ENCODE measurements at places on chromosomes 12 and 14. TPM values are rescaled to one million over a fixed set of nuclear protein-coding genes. Genes with fewer than 3 reads are reported as not detected.

Gene KCNJ8
- not detected for total RNA-seq

Gene ENO2
- total RNA-seq, result 12.6 TPM

Gene CRACR2A
- total RNA-seq, result 19.5 TPM

Gene STAB2
- not detected for total RNA-seq

Gene TMEM229B
- total RNA-seq, result 0.07 TPM

Gene TCL1B
- not detected for total RNA-seq

Gene ZDHHC22
- total RNA-seq, result under 0.01 TPM

Gene SDR9C7
- not detected for total RNA-seq

Gene REM2
- not detected for total RNA-seq

Gene KRT83
- total RNA-seq, result not detected

Gene PTPN21
- 4.7 TPM for total RNA-seq

Gene CLEC4D
- total RNA-seq, result not detected

Gene DPPA3
- not detected for total RNA-seq

Gene ENDOU
- not detected for total RNA-seq

Gene DTD2
- 32.6 TPM for total RNA-seq

Gene CLEC2B
- 11.9 TPM for total RNA-seq

Gene SOAT2
- total RNA-seq, result not detected

Gene DLGAP5
- total RNA-seq, result 48.5 TPM

Gene CEBPE
- total RNA-seq, result not detected

Gene SERPINA6
- not detected for total RNA-seq

Gene MYH7
- total RNA-seq, result not detected

Gene GPD1
- not detected for total RNA-seq

Gene MYO1A
- total RNA-seq, result under 0.01 TPM

Gene ADCY4
- total RNA-seq, result 41.8 TPM

Gene RHOJ
- 65.8 TPM for total RNA-seq

Gene OTOGL
- total RNA-seq, result 0.63 TPM

Gene DDX47
- 90.0 TPM for total RNA-seq

Gene PTCSC3
- total RNA-seq, result not detected

Gene CAND1
- total RNA-seq, result 139 TPM

Gene SERPINA5
- 0.67 TPM for total RNA-seq

Gene DDX51
- total RNA-seq, result 10.0 TPM

Gene ARHGEF25
- 5.3 TPM for total RNA-seq

Gene PIANP
- not detected for total RNA-seq

Gene AJUBA
- 66.8 TPM for total RNA-seq

Gene OR6C70
- total RNA-seq, result not detected

Gene KCNC2
- total RNA-seq, result not detected

Gene KLHL42
- 28.0 TPM for total RNA-seq

Gene TRPV4
- total RNA-seq, result 0.92 TPM
